ENCODE measurements at places on chromosomes 16 and 17.

GRCh38 chr17:63075969-63076368 is 109.9 kb downstream of the TANC2 start:
- no peak for DNase-seq

DNA sequence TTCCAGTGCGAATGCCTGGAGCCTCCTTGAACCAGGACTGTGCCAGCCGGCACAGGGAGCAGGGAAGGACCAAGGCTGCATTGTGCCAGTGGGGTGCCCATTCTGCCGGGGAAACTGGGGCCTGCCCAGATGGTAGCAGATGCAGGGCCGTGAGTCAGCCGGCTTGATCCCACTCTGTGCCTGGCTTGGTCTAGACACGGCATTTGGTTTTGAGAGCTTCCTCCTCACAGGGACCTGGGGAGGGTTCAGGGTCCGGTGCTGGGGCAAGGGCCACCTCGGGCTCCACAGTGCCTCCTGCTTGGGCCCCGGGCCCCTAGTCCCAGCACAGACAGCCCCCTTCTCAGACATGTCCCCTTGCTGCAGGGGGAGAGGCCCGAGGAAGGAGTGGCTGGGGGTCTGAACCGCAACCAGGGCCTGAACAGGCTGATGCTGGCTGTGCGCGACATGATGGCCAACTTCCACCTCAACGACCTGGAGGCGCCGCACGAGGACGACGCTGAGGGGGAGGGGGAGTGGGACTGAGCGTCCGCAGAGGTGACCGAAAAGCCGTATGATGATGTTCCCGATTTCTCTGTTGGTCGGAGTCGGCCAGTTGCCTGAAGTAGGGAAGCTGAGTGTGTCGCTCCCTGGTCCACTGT is 7.8 kb upstream of the MC1R start:
- DNase-seq, result no peak

- no peak for DNase-seq
Measured at GRCh38 chr17:81647640-81648012, 8.7 kb downstream of the PDE6G start.

DNA sequence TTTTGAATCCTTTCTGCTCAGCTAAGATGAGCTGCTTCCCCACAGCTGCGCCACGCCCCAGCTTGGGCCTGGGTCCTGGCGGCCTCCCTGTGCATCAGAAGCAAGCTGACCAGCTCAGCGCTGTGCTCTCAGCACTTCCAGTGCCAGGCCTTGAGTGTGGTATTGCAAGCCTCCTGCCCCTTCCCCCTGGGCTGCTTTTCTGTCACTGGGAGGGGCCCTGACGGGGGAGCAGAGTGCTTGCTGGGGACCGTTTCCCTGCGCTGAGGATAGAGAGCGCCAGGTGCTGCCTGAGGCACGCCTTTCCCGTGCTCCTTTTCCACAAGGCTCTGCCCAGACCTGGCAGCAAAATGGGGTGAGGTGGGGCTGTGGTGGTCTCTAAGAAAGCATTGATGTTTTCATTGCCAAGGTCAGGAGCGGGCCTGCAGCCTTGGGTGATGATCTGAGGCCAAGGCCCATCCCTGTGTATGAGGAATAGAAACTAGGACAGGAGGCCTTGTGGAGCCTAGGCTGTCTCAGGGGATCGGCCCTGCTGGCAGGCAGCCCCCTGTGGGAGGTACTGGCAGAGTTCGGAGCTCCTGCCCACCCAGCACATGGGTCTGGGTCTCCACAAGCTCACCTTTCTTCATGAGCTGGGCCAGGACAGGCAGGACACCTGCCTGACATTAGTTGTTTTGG is 29.7 kb downstream of the POLR3E start:
- no peak for DNase-seq

DNA sequence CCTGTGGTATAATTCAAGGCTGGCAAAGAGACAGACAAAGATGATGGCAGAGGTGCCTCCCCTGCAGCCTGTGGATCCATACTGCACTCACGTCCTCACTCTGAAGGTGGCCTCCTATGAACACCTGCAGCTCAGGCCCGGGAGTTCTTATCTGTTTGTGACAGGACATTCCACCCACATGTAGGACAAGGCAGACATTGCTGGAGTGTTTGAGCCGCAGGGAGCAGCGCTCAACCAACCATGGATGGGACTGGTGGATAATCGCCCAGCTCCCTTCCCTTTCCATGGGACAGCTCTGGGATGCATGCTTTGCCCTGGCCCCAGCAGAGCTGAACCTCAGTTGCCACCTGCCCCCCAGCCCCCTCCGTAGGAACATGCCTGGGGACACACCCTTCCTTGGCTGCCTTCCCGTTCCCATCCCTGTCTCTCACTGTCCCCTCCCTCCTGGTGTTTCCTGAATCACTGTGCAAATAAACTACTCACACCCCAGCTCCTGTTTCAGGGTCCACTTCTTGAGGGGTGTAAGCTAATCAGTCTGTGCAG is 22.2 kb downstream of the ITPRIPL2 start:
- peak; percentile 28 for DNase-seq

DNA sequence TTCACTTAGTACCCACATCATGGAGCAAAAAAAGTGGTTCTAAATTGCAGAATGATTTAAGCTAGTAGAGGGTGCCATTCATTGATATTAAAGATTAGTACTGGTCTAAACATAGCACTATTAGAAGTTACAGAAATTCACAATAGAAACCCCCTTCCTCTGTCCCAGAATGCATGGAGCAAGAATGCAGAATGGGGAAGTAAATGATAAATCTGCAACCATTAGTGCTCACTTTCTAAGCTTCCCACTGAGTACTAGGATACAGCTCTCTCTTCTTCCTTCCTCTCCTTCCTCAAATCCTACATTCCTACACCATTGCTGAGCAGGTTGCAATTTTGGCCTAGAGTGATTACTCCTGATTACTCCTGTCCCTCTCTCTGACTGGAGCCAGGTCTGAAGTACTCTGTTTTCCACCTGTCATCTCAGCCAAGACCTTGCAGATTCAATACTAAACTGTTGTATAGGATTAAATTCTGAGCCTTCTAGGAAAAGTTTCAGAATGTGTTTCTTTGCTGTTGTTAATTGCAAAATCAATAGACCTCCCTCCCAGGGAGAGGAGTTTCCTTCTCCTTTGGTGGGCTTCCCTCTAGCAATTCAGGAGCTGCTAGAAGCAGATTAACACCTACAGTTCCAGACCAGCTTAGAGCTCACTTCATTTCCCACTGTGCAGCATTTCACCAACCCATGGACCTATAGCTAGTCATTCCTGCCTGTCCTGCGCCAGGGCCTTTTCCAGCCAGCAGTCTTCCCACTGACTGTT is 165.5 kb upstream of the TBX2 start:
- DNase-seq, result no peak

DNA sequence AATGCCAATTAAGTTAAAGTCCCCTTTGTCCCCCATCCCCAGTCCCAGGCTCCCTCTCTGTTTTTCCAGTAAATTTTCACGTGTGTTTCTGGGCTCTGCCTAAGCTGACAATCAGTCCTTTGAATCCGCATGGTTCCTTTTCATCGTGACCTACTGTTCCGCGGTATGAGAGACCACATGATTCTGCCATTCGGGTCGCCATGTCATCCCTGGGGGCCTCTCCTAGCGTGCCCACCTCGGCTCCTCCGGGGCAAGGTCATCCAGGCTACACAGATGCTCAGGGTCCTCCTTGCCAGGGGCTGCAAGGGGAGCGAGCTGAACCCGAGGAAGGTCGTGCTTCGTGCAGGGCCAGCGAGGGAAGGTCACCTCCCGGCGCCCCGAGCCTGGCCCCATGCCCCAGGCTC is 157.6 kb downstream of the RAB11FIP4 start:
- no peak for DNase-seq

DNA sequence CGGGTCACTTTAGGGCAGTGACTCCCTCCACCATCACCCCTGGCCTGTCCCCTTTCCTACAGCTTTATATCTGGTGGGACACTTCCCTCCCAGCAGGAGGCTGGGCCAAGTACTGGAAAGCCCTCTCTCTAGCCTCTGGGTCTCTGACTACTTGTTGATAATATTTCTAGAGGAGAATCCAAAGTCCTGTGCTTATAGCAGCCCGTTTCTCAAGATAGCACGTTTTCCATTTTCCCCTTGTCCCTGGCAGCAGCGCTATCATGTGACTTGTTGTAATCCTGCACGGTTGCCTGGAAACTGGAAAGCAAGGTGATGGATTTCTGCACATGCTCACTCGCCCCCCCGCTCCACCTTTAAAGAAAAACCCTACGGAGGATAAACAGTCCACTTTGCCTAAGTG is 3.3 kb upstream of the AXIN2 start:
- no peak for DNase-seq

GRCh38 chr16:83953796-83954576 is 946 bp downstream of the OSGIN1 start:
- DNase-seq, result no peak

GRCh38 chr16:66486199-66486772 is 59.2 kb downstream of the BEAN1 start:
- DNase-seq, result no peak

DNA sequence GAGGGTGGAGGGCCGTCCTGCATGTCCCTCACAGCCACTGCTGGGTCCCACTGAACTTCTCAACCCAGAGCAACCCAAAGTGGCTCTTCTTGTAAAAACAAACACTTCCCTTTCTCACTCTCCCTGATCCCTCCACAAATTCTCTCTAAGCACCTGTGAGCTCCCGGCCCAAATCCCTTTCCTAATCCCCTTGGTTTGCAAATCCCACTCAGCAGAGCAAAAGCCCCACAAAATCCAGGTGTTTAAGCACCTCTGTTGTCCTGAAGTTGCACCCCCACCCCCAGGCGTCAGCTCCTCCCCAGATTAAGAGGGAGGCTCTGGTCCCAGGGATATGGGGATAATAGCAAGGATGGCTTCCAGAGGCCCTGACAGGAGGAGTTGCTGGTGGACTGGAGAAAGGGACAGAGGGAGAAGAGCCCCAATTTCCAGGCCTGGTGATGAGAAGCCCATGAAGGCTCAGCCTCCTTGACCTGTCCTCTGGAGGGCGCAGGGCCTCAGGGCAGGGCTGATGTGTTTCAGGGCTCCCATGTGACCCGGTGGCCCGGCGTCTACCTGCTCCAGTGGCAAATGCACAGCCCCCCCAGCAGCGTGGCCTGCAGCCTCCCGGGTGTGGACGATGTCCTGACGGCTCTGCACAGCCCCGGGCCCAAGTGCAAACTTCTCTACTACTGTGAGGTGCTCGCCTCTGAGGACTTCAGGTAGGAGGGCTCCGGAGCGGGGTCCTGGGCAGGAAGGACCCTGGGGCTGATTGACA is 23.0 kb downstream of the NAGPA start:
- no peak for DNase-seq

DNA sequence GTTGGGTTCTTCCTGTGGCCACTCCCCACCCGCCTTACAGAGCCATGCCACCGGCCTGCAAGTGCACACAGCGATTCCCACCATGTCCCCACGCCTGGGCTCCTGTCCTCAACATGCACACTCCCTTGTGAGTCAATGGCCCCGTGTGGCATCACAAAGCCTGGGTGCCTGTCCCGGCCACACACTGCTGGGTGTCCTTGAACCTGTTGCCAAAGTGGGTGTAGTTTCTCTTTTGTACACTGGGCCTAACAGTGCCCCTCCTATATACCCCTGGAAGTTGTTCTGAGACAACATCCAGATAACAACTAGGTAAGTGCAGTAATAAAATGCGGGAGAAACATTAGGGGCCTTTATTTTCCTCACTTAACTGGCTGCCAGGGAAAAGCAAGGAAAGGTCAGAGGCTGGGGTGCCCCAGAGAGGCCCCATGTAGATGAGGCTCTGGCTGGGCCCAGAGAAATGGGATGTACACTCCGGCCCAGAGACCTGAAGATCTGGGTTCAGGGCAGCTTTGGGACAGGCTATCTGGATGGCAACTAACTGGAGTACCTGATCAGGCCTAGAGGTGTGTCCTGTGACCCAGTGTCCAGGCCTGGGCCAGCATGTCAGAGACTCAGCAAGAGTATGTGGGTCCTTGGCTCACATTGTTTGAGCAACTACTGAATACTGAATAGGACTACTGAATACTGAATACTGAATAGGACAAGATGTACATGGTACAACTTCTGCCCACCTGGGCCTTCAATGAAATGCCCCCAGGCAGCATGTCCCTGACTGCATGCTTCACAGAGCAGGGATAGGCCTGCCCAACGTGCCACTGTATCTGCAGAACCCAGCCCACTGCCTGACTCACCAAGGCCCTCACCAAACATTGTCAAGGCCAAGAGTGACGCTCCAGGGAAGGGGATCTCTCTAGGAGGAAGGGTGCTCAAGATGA is 8.3 kb downstream of the ABCC3 start:
- DNase-seq, result no peak

DNA sequence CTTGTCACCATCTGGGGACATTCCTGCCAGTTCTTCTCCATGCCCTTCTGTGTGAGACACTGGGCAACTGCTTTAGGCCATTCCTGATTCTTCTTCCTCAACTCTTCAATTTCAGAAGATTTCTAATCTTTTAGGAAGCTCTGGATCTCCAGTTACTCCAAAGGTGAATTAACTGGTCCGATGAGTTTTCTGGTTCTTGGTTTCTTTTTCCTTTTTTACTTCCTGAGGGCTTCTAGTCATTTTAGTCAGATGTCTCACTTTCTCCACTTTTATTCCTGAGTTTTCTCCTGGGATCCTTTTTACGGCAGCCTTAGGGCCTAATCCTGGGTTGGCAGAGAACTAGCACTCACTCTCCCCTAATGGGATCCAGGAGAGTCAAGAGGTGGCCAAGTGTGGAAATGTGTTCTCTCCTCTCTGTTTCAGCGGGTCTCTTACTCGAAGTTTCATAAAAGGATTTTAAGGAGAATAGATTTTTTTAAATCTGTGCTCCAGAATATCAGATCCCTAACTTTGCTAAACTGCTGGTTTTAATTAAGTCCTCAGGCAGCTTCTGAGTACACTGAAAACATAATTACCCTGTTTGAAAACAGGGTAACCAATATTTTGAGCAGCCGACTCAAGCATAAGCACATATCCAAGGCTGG is 107.6 kb downstream of the RMI2 start:
- no peak for DNase-seq

GRCh38 chr17:1800712-1801111 is 29.0 kb downstream of the SMYD4 start:
- DNase-seq, result no peak

- DNase-seq, result peak; percentile 10
Measured at GRCh38 chr16:76265434-76266045, 11.7 kb upstream of the CNTNAP4 start.

- DNase-seq, result no peak
Measured at GRCh38 chr17:79201536-79202227, 127.1 kb downstream of the ENGASE start.

DNA sequence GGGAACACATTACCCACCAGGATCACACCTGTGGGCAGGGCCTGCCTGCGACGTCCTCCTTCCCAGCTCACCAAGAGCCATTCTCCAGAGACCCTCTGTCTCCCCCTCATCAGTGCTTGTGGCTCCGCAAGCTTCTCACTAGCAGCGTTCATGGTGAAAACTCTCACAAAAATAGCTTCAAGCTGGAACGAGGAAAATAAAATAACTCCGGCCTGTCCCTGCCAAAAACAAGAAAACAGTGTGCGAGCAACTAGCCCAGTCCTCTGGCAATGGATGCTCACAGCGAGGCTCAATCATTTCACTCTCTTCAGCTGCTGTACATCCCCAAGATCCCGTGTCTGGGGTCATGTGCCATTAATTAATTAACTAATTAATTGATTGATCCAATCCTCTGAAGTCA is 18.0 kb downstream of the SPACA3 start:
- no peak for DNase-seq

DNA sequence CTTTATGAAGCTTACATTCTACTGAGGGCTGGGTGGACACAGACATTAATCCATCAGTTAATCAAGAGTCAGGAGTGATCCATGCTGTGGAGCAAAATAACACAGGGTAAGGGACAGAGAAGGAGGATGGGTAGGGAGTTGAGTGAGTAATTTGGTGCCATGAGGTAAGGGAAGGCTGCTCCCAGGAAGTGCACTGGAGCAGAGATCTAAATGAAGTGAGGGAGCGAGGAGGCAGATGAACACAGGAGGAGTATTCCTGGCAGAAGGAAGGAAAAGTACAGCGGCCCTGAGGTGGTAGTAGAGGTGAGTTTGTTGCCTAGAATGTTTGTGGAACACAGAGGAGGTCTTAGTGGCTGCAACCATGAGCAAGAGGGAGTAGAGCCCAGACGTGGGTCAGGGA is 34.8 kb downstream of the ASIC2 start:
- no peak for DNase-seq

Data from NCI-H2029 treated with DMSO at 0.1 percent for 48 hours (cell line).